ENCODE measurements at places on chromosomes 2 and 18.

DNA sequence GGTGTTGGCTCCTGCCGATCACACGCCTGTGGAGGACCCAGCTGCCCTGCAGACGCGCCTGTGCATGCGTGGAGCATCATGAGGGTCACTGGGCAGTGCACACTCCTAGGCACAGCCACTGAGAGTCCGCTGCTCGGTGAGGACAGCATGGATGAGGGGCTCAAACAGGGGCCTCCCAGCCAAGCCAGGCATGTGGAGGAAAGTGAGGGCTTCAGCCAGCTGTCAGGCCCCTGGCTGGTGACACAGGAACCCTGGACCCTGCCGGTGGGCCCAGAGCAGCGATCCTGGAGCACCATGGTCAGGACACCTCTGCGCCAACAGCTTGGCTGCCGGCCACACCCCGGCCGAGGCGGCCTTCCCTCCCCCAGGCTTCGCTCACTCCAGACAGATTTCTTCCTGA, 171.2 kb downstream of the RTP5 start:
- no peak for DNase-seq

DNA sequence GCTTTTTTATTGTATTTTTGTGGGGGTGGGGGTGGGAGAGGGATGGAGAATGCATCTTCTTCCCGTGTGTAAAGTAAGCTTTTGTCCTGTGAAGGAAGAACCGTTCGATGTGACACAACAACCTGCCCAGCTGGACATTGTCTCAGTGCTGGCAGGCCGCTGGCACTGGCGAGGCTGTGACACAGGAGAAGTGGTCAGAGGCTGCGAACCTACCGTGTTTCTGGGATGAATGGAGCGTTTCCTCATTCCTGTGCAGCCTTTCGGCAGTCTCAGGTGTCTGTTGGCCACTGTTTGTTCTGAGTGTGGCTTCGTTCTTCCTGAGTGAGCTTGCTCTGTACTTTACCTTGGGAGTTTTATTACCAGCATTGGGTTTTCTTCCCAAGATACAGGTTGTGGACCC, 8.0 kb downstream of the RAMP1 start:
- no peak for DNase-seq

- DNase-seq: peak; percentile 70
Measured at GRCh38 chr2:196592911-196593881, 46.3 kb upstream of the CCDC150 start.

DNA sequence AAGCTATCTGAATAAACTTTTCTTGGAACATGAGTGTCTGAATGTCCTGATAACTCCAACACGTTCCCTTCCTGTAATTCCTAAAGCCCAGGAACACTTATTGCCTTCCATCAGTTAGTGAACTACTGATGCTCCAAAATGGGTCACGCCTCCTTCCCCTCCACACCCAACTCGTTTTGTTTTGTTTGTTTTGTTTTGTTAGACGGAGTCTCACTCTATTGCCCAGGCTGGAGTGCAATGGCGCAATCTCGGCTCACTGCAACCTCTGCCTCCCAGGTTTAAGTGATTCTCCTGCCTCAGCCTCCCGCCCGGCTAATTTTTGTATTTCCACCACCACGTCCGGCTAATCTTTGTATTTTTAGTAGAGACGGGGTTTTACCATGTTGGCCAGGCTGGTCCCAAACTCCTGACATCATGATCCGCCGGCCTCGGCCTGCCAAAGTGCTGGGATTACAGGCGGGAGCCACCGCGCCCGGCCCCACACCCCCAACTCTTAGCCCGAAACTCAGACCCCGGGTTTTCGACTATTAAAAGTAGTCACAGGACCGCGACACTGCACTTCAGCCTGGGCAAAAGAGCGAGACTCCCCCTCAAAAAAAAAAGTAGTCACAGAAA, 774 bp downstream of the IER3IP1 start:
- peak; percentile 31 for DNase-seq

GRCh38 chr18:75208155-75208835, 644 bp downstream of the PTGR3 start:
- peak; percentile 68 for DNase-seq

DNA sequence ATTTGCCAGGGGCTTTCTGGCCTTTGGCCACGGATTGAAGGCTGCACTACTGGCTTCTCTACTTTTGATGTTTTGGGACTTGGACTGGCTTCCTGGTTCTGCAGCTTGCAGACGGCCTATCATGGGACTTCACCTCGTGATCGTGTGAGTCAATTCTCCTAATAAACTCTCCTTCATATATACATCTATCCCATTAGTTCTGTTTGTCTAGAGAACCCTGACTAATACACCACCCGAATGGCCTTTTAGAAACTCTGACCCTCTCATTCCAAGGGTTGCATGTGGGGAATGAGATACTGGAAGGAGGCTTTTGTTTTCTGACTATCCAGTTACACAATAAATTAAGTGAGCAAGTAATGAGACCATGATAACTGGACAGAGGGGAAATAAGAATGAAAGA, 430.7 kb downstream of the CDH2 start:
- DNase-seq: no peak

DNA sequence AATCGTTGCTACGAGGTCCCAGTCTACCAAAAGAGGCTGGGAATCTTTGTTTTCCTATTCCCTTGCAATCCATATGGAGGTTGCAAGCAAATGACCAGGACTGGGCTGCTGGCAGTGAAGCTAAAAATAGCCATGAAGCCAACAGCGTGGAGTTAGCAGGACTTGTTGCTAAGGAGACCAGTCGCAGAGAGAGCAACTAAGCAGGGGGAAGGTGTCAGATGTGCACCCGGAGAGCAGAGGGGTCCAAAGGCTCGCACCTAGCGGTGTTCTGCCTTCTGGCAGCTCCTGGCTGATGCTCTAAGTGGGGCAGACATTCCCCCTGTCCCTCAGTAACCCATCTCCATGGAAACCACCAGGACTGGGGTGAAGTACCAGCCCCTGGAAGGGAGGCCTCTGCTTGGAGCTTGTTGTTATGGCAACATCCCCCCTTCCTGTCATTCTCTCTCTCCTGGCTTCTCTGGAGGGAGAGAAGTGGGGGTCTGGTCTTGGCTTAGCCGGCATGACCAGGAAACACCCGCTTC, 84.6 kb downstream of the DNMT3A start:
- peak; percentile 77 for DNase-seq

- DNase-seq: no peak
Measured at GRCh38 chr2:42770288-42771131, 6.6 kb upstream of the OXER1 start.

GRCh38 chr18:74742573-74743243, 145.0 kb downstream of the ZNF407 start:
- no peak for DNase-seq

GRCh38 chr2:40886655-40887054, 434.8 kb upstream of the SLC8A1 start:
- no peak for DNase-seq

- no peak for DNase-seq
Measured at GRCh38 chr2:239539083-239539775, 138.4 kb upstream of the HDAC4 start.
